NCI-H774 (cell line): ENCODE measurements at places on chromosomes 2 and 18.
A peak's percentile ranks its signal among the peaks of the same experiment; 100 is the strongest.

DNA sequence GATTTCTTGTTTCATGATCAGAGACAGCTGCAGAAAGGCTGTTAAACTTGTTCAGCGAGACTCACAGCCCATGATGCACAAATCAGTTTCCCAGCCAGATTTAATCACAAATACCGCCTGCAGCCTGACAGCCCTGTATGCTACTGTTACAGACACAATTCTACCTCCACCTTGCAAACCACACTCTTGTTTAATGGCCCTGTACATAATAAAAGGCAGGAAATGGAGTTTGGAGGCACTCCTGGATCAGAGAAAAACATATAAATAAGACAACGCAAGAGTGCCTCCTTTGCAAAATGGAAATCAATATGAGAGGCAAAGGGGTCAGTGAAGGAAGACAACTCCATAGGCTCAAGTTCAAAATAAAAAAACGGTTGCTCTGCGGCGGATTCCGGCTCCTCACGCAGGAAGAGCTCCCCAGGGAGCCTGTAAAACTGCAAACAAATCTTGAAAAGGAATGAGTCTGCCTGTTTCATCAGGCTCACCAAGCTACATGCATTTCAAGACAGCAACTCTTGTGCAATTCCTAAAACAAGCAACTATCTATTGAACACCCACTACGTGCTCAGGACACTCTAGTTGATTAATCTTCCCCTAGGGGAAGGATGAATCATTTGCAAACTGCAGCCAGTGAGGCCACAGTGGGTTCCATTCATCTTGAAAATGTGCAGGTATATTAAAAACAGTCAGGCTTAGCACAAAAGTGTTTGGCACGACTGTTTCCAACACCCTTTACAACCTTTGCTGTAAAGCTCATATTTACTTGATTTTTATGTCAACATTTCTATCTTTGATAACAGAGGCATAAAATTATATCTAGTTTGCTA, 37.5 kb downstream of the TBC1D8 start:
- DNase-seq, result peak; percentile 55

DNA sequence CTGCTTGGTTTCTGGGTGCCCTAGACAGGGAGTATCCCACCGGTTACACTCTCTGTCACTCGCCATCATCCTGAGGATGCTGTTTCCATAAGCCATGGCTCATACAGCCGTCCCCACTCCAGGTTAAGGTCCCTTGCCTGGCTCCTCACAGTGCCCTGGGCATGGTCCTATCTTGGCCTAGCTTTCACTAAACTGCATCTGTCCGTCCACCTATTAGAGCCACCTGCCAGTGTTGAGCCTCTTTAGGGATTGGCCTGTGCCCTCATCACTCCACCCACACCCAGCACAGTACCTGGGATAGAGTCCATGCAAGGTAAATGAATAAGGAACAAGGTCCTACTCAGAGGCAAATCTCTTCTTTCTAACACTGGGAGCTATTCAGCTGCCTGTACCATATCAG, 320.1 kb downstream of the GBX2 start:
- no peak for DNase-seq

- DNase-seq, result no peak
Observed at GRCh38 chr2:212124598-212124997, 414.0 kb downstream of the ERBB4 start.

- DNase-seq, result no peak
Observed at GRCh38 chr2:130987519-130988425, 105.5 kb downstream of the FAM168B start.

GRCh38 chr18:71223486-71223885, 934.6 kb downstream of the SOCS6 start:
- no peak for DNase-seq

DNA sequence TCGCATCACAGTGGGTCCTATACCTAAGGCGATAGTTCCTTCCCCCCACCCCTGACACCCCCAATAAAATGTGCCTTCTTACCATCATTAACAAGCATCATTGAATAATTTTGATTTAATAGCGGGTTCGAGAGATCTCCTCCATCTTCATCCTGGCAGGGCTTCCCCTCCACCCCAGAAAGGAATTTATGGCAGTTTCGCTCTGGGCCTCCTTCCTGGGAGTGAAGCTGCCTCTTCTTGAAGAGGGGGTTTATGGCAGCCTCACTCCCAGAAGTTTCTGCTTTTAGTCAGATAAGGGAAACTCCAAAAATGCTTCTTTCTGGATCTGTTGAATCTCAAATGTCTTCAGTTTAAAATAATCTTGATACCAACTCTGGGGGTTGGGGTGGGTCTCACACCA, 45.7 kb downstream of the RRM2 start:
- no peak for DNase-seq

GRCh38 chr2:206105541-206105940, 19.6 kb upstream of the INO80D start:
- DNase-seq, result no peak

DNA sequence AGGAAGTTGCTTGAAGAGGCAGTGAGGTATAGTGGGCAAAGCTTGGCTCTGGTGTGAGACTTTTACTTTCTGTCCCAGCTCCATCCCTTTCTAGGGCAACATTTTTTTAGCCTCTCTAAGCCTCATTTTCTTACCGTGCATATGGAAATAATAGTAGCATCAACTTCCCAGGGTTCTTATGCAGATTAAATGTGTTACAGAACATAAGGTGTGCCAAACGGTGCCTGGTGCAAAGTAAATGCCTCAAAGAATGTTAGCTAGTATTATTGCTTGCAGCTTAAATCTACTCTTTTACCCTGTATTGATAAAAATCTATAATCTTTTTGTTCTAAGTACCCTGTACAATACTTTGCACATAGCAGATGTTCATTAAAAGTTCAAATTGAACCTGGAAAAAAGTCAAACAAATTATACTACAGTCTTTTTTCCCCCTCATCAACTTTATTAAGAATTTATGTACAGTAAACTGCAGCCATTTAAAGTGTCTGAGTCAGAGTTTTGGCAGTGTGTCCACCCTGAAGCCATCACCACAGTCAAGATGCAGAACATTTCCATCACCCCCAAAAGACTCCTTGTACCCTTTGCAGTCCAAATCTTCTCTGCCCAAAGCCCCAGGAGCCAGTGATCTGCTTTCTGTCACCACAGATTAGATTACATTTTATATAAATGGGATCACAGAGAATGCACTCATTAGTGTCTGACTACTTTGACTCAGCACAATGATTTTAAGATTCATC, 10.6 kb downstream of the MAPRE2 start:
- no peak for DNase-seq

GRCh38 chr18:57003342-57003741, 143.5 kb upstream of the BOD1L2 start:
- no peak for DNase-seq

DNA sequence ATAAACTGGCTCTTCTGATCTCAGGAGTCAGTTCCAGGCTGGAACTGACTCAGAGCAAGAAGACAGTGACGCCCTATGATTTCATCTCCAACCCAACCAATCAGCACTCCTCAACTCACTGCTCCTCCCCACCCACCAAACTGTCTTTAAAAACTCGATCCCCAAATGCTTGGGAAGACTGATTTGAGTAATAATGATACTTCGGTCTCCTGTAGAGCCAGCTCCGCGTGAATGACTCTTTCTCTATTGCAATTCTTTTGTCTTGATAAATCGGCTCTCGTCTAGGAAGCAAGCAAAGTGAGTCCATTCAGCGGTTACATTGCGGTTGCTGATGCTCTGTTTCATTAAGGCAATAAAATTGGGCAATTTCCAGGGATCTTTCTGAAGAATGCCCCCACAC, 1025.3 kb upstream of the CNTNAP5 start:
- no peak for DNase-seq

- no peak for DNase-seq
Observed at GRCh38 chr2:127620866-127621265, 25.1 kb upstream of the GPR17 start.

GRCh38 chr2:20196657-20197161, 28.2 kb downstream of the SDC1 start:
- DNase-seq, result peak; percentile 19

DNA sequence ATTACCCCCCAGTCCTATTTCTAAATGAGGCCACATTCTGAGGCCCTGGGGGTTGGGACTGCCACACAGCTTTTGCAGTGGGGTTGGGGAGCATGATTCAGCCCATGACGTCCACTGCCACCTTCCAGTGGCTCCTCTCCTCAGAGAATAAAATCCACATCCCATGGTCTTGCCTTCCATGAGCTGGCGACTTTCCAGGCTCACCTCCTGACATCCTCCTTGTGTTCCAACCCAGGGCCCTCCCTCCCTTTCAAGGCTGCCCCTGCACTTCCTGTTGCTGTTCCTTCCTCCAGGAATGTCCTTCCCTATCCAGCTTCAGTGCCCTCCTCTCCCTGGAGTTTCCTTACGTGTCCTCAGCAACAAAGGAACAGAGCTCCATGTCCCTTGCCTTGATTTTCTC, 187.3 kb upstream of the ID2 start:
- DNase-seq, result no peak

DNA sequence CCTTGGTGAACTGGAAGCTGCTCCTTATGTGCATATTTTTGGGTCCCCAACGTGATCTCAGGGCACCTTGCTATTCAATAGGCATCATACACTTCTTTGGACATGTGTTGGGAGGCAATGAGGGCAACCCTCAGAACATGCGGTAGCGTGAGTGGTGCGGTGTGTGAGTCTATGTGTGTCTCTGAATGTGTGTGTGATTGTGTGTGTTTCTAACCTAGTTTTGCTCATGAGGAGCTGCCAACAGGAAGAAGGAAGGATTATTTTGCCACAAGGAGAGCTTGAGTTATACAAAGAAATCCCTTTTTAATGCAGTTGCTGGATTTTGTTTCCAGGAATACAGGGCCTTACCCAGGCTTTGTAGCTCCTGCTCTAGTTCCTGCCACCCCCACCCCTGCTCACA, 75.8 kb upstream of the ITGA6 start:
- DNase-seq, result no peak

DNA sequence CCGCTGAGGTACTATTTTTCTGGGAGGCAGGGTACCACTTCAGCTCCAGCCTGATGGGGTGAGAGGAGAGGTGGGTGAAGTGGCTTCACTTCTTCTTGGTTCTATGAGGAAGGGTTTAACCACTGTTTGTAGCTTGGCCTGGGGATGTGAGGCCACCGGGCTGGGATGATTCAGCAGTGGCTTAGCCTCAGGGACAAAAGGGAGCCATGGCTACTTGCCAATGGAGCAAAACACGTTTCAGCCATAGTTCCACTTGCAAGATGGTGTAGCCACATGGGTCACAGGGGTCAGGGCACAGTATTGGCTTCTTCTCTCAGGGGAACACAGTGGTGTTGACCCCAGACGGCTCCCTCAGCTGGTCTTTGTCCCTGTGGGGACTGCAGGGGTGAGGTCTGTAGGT, 14.9 kb downstream of the ZDBF2 start:
- no peak for DNase-seq

- DNase-seq, result peak; percentile 14
Observed at GRCh38 chr2:40488927-40489677, 37.2 kb upstream of the SLC8A1 start.

- peak; percentile 82 for DNase-seq
Observed at GRCh38 chr2:96832754-96833507, 10.9 kb downstream of the ANKRD23 start.

GRCh38 chr2:215613280-215613679, 177.4 kb upstream of the FN1 start:
- no peak for DNase-seq
